ENCODE measurements at places on chromosomes 2 and 18. TPM values are rescaled to one million over a fixed set of nuclear protein-coding genes. Genes with fewer than 3 reads are reported as not detected.

Gene DSC2
- total RNA-seq: 0.05 TPM

- no peak for DNase-seq
Observed at GRCh38 chr2:202109139-202109736, 36.2 kb downstream of the KIAA2012 start.

DNA sequence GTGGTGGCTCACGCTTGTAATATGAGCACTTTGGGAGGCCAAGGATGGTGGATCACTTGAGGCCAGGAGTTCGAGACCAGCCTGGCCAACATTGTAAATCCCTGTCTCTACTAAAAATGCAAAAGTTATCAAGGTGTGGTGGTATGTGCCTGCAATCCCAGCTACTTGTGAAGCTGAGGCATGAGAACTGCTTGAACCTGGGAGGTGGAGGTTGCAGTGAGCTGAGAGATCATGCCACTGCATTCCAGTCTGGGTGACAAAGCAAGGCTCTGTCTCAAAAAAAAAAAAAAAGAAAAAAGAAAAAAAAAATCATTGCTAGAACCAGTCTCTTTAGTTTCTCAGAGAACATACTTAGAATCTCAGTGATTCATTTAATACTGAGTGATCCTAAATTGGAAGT lies 217.1 kb downstream of the DYM start:
- DNase-seq: no peak

DNA sequence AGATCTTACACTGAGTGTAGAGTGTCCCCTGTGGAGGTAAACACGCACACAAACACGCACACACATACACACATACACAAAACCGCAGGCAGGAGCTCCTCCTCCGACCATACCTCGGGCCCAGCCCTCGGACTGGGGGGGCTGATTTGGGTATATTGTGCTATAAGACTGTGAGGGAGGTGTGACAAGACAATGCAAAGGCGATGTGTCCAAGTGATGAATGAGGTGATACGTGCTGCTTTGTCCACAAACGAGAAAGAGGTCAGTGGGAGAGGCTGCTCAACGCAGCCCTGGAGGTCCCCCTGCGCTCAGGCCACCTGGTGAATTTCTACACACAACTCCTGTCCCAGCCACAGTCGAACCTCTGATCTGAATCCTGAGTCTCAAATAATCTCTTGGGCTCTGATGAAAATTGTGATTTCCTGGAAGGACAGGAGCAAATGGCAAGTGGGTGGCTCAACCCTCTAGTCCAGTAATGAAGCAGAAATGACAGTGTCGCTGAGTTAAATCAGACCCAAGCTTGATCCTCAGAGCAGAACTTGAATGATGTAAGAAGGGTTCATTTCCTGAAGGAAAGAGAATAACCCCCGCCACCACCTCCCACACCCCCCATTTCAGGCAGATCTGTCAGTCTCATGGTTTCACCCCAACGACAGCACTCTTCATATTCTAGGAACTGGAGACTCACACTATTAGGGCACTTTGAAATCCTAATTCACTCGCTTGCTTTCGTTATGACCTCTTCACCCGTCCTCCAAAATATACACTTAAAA lies 48.9 kb upstream of the ASXL2 start:
- DNase-seq: peak; percentile 14

Data from activated CD4-positive, alpha-beta T cell treated with anti-CD3 and anti-CD28 coated beads for 36 hours (primary cell).